ENCODE measurements at places on chromosomes 11 and 22.

DNA sequence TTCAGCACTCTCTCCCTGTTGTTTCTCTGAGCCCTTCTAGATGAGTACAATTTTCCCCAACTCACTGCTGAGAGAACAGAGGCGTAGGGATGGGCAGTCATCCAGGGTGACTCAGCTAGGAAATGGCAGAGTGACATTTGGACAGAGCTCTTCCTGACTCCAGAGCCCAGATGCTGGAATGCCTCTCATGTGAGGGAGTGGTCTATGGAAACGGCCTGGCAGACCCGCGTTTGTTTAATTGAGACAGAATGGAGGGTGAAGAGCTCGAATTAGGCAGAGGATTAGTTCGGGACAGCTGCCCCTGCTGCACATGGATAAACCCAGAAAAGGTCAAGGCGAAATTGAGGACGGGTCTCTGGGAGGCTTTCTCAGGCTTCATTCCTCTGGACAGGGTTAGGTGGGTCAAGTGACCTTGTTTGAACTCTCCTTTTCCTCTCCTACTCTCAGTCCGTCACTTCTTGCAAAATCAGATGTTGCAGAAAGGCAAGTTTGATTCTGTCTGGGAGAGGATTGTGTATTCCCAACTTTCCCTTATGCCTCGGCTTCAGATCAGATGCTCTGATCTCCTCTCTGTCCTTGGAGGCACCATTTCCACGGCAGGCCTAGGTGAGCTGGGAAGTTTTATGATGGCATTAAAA is 7.6 kb upstream of the LMO2 start:
- DNase-seq = no peak

- DNase-seq = no peak
Measured at GRCh38 chr11:122398167-122398566, 257.4 kb upstream of the UBASH3B start.

- DNase-seq = no peak
Measured at GRCh38 chr22:24986816-24987215, 34.3 kb downstream of the KIAA1671 start.

GRCh38 chr22:44850946-44851345 is 98.6 kb downstream of the ARHGAP8 start:
- DNase-seq = no peak

- no peak for DNase-seq
Measured at GRCh38 chr11:67634366-67635230, 4.9 kb upstream of the NUDT8 start.

GRCh38 chr11:16356761-16357393 is 531 bp upstream of the SOX6 start:
- DNase-seq = no peak

DNA sequence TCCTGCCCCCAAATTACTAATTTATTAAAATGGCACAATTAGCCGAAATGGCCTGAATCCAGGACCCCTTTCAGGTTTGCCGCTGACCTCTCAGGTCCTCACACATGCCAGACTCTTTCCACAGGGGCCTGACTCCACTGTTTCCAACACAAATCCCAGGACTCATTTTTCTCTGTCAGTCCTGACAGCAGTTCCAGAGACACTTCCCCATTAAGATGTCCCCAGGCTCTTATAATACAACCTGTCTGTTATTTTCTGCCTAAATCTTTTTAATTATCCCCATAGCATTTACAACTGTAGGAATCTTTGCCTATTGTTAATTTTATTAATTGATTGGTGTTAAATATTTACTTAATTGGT is 9.4 kb upstream of the IGLL5 start:
- DNase-seq = no peak

DNA sequence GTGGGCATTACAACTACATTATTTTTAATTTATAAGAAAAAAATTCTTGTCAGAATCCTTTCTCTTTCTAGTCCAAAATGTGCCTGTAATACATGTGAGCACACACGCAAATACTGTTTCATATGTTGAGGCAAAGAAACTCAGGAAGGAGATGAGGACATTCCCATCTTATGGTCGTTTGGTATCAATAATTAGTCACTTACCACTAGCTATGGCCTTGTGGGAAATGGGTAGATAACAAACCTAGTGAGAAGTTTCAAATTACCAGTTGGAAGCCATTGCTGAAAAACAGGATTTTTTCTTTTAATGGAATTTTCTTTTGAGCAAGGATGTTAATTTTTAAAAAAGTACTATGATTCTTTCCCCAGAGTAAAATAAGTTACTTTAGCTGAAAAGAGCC is 25.7 kb downstream of the AMOTL1 start:
- DNase-seq = no peak

- DNase-seq = no peak
Measured at GRCh38 chr11:64932324-64932723, 3.4 kb downstream of the GPHA2 start.

- no peak for DNase-seq
Measured at GRCh38 chr11:27864611-27865010, 164.4 kb upstream of the BDNF start.

DNA sequence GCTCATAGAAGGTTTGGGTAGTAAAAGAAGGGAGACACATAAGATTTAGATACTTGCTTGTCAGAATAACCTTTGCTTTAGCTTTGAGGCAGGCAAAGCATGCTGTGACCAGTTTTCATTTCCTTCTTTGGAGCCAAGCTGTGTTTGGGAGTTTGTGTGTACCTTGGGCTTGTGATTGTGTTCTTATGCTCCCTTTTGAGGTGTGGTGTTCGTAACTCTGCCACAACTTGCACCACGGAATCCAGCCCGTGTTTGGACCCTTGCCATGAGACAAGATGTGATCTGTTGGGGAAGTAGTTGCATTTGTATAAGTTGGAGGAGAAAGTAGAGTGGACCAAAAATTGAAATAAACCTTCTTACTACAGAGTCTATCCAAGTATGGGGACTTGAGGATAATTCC is 34.0 kb downstream of the BMAL1 start:
- no peak for DNase-seq

DNA sequence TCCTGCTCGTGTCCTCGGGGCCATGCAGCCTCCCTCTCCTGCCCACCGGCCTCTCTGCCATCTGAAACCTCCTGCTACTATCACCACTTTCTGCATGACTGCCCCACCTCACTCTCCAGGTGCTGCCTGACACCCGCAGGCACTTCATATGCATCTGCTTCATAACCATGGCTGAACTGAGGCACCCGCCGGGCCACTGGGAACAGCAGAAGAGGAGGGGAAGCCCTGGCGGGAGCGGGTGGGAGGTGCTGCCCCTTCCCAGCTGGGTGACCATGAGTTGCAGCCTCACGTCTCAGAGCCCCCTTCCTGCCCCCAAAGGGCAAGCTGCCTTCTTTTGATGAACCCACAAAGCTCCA is 21.7 kb upstream of the PICK1 start:
- no peak for DNase-seq

- no peak for DNase-seq
Measured at GRCh38 chr22:48338793-48339705, 1488.6 kb downstream of the BRD1 start.

DNA sequence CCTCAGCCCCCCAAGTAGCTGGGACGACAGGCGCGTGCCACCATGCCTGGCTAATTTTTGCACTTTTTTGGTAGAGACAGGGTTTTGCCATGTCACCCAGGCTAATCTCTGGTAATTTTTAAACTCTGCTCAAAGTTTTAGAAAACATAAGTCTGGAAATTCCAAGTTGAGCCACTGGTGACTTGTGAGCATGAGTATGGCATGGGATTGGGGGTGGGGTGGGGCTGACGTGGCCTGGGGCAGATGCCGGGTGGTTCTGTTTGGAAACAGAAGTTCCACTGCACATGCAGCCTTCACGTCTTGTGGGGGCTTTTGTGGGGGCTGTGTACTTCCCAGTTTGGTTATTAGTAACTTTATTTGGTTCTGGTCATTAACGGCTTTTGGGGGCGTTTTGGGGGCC is 67.3 kb downstream of the PTPRJ start:
- DNase-seq = no peak

GRCh38 chr11:112658431-112658878 is 302.8 kb upstream of the NCAM1 start:
- no peak for DNase-seq

- no peak for DNase-seq
Measured at GRCh38 chr11:122367809-122368231, 251.8 kb upstream of the BLID start.

GRCh38 chr11:17580271-17580670 is 33.2 kb downstream of the OTOG start:
- DNase-seq = no peak

- DNase-seq = no peak
Measured at GRCh38 chr22:36337365-36338130, 50.2 kb downstream of the MYH9 start.

DNA sequence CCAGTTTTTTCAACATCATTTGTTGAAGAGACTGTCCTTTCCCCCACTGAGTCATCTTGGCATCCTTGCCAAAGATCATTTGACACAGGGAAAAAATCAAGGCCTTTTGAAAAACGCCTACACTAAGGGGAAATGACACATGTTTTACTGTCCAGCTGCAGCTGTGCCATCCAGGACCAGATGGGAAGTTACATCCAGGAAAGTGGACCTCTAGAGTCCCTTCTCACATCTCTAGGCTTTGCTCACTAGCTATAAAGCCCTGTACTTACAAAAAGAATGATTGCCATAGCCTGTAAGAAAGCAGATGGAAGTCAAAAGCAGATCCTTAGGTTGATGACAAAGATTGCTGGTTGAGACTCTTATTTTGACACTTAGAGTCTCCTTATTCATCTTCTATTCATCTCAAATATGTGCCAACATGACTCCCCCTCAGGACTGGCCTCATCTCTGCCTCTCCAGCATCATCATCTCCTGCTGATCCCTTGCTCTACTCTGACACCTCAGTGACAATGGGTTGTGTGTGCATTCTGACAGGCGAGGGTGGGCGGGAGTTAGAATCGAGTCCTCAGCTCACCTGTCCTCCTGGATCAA is 22.8 kb downstream of the OSBP2 start:
- DNase-seq = no peak

- DNase-seq = no peak
Measured at GRCh38 chr11:126352934-126353801, 2.3 kb upstream of the ST3GAL4 start.

- no peak for DNase-seq
Measured at GRCh38 chr11:13850231-13851005, 112.1 kb upstream of the SPON1 start.

GRCh38 chr22:46812034-46812605 is 49.7 kb downstream of the TBC1D22A start:
- no peak for DNase-seq

- DNase-seq = no peak
Measured at GRCh38 chr11:118042796-118043195, 34.1 kb upstream of the TMPRSS4 start.

GRCh38 chr11:127818625-127819024 is 768.7 kb downstream of the ETS1 start:
- no peak for DNase-seq

GRCh38 chr11:126355926-126356897 is 726 bp downstream of the ST3GAL4 start:
- no peak for DNase-seq

DNA sequence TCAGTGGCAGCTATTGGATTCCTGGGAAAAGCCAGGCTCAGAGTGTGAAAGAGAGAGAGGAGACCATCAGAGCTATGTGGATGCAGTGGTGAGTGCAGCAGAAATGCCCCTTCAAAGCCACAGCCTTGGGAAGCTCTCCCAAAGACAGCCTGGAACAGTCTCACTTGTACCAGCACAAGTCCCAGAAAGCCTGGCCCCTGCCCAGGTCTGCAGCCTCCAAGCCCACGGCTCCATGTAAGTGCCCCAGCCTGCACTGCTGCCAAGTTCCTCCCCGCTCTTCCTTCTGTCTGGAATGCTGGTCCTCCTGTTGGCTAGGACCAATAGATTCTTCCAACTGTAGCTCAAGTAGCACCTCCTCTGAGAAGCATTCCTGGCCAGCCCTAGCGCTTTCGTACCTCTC is 539.7 kb downstream of the MIAT start:
- no peak for DNase-seq

DNA sequence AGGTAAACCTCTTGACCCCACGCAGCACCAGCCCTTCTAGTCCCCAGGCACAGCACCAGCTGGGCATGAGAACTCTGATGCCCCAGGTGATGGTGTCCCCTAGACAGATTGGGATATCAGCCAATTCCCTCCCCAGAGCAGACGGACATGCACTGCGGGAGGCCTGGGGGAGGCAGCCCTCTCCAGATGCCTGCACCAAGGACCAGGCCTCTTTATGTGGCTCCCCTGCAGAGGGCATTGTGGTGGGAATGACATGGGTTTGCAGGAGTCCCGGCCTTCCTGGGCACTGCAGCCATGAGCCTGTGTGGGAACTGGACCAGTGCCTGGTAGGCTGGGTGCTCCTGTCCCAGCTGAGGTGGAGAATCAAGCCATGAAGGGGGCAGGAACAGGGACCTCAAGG is 25.9 kb downstream of the PPM1F start:
- no peak for DNase-seq

All from NCI-H1417 treated with DMSO at 0.1 percent for 48 hours (cell line).